ENCODE measurements at places on chromosomes 1 and 21.

DNA sequence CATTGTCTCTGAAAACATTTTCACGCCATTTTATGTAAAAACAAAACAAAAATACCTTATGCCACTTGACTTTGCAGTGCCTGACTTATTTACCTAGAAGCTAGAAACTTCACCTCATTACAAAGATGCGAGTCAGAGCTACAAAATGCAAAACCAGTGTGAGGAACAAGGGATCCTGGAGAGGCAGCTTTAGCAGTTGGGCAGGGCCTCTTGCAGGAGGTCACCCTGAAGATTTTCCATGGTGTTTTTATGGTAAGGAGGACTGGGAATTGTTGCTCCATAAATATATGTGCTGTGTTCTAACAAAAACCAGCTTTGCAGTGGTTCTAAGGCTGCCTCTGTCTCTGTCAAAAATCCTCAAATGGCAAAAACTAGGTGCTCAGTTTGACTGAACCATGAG is 36.4 kb upstream of the TARBP1 start:
- DNase-seq: no peak

DNA sequence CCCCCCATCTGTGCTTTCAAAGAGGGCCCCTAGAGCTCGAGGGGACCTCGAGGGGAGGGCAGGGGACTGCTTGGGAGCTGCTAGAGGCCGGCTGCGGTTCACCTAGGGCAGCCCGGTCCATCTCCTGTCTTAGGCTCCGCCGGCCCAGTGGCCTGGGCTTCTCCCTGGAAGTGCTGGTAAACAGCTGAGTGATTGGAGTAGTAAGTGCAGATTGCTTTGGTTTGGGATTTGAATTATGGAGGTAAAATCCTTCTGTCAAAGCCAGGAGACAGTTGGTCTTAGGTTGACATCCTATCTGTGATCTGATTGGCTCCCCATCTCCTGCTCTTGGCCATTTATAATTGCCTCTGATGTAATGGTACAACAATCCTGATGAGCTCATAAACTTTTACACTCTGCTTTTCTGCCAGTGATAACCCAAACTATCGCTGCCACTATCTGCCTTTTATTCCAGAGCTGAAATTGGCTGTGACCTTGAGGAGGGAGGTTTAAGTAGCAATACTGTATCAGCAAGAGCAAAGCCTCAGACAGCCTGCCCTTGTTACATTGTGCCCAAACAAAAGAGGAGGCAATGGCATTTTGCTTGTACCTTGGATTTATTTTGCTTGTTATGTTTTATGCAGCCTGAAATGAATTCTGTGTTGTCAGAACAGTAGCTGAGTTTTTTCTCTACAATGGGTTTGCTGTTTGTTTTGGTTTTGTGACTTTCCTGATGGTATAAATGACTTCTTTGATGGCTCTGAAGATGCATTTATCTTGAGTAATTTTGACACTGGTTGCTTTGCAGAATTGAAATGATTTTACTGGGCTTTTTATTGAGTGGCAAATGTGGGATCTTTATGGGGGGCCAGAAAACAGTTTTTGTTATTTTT is 2.4 kb downstream of the ARID1A start:
- DNase-seq: peak; percentile 78

GRCh38 chr1:78427506-78427905 is 63.3 kb upstream of the PTGFR start:
- DNase-seq: no peak

- DNase-seq: no peak
These were observed 3.3 kb upstream of the CASZ1 start for GRCh38 chr1:10799726-10800125.

DNA sequence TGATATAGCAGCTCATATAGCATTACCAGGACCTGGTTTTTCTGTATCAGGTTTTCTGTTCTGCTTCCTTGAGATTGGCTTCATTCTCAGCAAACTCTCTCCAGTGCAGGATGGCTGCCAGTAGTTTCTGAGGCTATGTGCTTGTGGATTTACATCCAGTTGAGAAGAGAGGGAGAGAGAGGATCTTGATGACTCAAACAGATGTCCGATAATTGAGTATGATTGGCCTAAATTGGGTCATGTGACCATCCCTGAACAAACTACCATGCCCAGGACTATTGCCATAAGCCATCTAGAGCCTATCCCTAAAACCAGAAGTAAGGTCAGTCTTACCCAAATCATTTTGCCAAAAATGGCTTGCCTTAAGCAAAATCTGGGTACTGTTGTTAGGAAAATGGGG is 18.1 kb upstream of the PSMA5 start:
- no peak for DNase-seq

All from activated CD4-positive, alpha-beta T cell treated with anti-CD3 and anti-CD28 coated beads, Interleukin-2, Interleukin-6, amounts not matched to agents 100 ng/mL and 50 ng/mL, durations not matched to agents 16 hours and 8 hours (primary cell).